Stimulated activated CD4-positive, alpha-beta T cell treated with anti-CD3 and anti-CD28 coated beads, Interleukin-1b, Interleukin-23, amount 100 ng/mL, for 48 hours (primary cell): ENCODE measurements at places on chromosomes 3 and 15.

DNA sequence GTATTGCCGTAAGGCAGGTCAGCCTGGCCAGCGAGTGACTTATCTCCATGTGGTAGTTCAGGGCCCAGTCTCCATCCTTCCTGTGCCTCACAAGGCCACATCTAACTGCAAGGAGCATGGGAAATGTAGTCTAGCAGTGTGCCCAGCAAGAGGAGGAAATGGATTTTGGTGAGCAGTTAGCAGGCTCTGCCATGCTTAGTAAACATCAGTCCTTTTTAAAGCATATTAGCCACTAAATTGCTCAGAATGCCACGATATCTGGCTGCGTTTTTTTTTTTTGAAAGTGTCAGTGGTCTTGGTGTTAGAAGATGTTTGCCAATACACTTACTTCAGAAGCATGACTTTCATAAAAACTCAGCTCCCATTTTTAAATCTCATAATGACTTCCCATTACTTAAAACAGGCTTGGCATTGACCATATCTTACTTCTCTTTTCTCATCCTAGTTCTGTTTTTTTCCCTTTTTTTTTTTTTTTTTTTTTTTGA, 470.2 kb upstream of the TPRG1 start:
- DNase-seq, result no peak

DNA sequence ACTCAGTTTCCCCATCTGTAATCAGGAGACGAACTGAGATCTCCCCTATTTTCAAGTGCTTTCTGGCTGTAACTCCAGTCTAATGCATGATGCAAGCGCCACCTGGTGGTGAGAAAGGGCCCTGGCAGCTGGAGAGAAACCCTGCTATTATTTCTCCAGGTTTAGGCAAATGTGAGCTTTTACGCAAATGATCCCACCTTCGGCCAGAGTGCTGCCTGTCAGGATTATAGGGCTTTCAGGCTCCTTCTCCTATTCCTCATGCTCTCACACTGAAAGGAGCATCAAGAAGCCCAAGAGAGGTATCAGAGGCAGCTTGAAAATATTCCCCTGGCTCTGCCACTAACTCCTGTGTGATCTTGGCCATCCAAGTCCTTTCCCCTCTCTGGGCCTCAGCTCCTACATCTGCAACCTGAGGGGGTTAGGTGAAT, 93.9 kb upstream of the RASGRF1 start:
- DNase-seq, result peak; percentile 66

GRCh38 chr3:37967260-37967881, 23.2 kb upstream of the VILL start:
- peak; percentile 46 for DNase-seq

DNA sequence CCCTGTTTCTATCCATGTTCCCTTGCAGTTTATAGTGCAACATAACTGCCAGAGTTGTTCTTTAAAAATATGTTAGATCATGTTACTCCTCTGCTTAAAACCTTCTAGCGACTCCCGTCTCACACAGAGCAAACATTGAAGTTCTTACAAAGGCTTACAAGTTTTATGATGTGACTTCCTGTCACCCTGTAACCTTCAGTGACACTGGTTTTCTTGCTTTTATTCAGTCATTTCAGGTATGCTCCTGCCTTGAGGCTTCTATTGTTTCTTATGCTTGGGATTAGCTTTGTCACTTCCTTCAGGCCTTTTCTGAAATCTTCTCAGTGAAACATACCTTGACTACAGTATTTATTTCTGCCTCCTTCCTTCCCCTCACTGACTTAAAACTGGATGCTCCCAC, 252.1 kb downstream of the DOCK3 start:
- DNase-seq, result no peak

DNA sequence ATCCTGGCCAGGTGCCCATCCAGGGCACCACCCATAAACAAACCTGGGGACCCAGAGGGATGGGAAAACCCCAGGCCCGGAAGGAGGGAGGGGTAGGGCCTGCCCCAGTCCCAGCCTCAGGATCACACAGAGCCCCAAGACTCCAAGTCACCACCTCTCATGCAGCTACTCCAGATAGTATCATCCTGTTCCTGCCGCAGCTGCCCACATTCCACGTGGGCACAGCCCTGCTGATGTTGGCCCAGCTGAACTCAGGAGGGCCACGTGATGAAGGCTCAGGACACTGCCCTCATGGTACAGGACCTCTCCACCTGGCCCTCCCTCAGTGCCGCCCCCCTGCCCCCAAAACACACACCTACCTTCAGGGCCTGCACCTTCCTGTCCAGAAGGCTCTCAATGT, 69.5 kb downstream of the CACNA2D2 start:
- DNase-seq, result no peak

GRCh38 chr3:14789640-14790285, 29.0 kb upstream of the FGD5 start:
- DNase-seq, result no peak

DNA sequence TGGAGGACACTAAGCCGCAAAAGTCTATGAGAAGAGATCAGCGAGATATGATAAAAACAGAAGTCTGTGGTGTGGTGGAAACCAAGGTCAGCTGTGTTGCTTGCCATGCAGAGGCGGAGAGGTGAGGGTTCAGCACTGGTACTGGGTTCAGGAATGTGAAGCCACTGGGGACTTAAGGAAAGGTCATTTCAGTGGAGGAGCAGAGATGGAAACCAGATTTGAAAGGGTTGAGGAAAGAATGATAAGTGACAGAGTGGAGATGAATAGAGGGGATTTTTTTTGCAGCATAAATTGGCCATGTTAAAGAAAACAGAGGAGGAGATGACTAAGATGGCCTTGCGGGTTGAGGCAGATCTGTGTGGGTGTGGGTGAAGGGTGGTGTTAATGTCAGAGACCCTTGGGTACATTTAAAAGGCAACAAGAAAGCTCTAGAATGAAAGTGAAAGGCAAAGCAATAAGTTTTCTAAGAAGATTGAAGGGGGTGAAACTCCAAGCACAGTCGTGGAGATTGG, 265.5 kb downstream of the ADAMTSL3 start:
- DNase-seq, result peak; percentile 17

- no peak for DNase-seq
These were observed 95.4 kb downstream of the PLOD2 start for GRCh38 chr3:146065573-146066006.

- no peak for DNase-seq
These were observed 17.8 kb upstream of the THUMPD3 start for GRCh38 chr3:9345041-9345440.

- no peak for DNase-seq
These were observed 3.9 kb upstream of the ATP11B start for GRCh38 chr3:182789371-182789770.

GRCh38 chr3:51190199-51190598, 194.9 kb upstream of the MANF start:
- DNase-seq, result no peak

- no peak for DNase-seq
These were observed 5.8 kb upstream of the GNAI2 start for GRCh38 chr3:50230104-50230793.

- no peak for DNase-seq
These were observed 199.5 kb upstream of the LPP start for GRCh38 chr3:187954516-187954872.

DNA sequence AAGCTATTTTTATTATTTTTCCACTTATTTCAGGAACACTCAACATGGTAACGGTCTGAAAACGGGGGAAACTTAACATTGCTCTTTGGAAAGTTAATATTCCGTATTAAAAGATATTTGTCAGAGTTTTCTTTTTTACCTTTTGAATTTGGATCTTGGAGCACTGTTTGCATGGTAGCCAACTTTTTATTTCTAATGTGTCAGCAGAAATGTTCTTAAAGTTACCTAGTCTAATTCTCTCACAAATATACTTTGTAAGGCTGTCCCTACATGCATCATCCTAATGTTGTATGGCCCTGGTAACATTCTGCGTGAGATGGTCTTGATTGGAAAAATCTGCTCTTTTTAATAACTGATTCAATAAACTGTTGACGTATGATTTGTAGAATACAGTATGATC, 719.5 kb downstream of the FHIT start:
- DNase-seq, result no peak

- no peak for DNase-seq
These were observed 44.9 kb upstream of the ALDH1A3 start for GRCh38 chr15:100834731-100835130.

- DNase-seq, result no peak
These were observed 127.2 kb upstream of the IL12A start for GRCh38 chr3:159861369-159861987.

DNA sequence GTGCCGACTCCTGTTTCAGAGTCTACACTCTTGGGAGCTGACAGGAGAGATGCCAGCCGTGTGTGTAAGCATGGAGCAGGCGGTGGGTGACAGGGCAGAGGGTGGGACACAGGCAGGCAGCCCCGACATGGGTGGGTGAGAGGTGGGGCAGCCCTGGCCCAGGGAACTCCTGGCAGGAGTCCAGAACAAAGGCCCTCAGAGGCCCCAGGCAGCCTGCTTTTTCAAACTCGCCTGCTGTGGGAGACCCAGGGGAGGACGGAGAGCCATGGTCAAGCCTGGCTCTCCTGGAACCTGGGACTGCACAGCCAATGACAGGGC, 29.3 kb upstream of the SLC41A3 start:
- no peak for DNase-seq

DNA sequence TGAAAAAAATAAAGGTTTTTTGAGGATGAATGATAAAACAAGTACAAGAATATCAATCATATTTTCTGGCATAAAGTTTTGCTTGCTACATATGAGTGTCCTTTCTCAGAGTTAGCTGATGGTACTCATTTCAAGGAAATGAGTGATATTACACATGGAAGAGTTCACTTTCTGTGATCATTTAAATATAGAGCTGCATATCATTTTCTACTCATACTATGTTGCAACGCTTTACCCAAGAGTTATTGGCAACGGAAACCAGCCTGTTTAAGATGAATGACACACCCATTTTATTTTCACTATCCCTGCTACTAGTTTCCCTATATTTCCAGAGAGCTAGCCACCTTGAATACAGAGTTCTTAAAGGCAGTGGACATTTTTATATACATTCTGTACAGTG, 35.4 kb upstream of the RBMS3 start:
- DNase-seq, result no peak

GRCh38 chr3:129837065-129837642, 56.4 kb downstream of the TMCC1 start:
- DNase-seq, result no peak

GRCh38 chr3:26624209-26624765, 1.7 kb downstream of the LRRC3B start:
- no peak for DNase-seq

DNA sequence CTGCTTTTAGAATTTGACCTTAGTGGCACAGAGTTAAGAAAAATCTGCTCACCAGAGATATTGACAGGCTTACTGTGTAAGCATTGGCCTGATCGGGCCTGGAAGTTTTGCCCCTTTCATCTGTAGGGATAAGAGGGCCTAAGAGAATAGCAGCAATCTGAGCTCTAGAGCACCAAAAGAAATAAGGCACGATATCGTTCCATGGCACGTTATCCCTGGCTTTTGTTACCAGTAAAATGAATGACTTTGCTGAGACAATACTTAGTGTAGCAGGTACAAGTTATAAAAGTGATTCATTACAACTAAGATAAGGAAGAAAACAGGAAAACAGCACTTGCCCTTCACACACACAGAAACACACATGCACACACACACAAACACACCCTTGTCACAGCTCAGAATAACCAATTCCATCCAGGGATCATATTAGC, 5.0 kb downstream of the THBS1 start:
- no peak for DNase-seq

- DNase-seq, result no peak
These were observed 441.3 kb downstream of the TBL1XR1 start for GRCh38 chr3:176755977-176756376.

- DNase-seq, result no peak
These were observed 8.0 kb downstream of the PIK3CA start for GRCh38 chr3:179156170-179156569.

GRCh38 chr3:187750006-187750512, 4.8 kb upstream of the BCL6 start:
- no peak for DNase-seq

DNA sequence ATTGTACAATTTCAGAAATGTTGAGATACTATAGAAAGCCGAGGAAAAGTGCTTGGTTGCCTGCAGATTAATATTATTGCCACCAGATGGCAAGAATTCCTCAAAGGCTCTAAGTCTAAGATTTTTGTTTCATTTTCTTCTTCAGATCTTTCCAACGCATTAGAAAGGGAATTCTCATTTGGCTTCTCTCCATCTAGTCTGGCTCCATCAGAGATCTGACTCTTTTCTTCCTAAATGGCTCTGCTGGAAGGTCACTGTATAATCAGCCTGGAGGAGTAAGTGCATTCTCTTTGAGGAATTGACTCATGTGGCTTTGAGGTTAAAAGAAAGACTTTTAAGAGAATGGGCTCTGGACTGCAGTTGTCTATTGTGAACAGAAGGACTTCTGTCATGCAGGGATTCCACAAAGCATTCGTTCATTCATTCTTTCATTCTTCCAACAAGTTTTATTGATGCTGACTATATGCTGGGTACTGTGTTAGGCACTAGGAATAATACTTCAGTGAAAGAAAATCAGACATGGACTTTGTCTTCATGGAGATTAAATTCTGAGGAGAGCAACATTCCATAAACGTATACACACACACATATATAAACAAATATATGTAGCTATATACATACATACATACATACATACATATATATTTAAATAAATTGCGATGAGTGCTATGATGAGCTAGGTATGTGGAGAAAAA, 55.3 kb downstream of the SLC28A2 start:
- DNase-seq, result no peak

GRCh38 chr3:40997711-40998519, 201.4 kb upstream of the CTNNB1 start:
- DNase-seq, result no peak

- DNase-seq, result no peak
These were observed 5.8 kb upstream of the TM4SF4 start for GRCh38 chr3:149468504-149469212.

GRCh38 chr3:10915376-10915775, 77.2 kb upstream of the SLC6A1 start:
- DNase-seq, result no peak

- DNase-seq, result no peak
These were observed 1439.2 kb downstream of the ZPLD1 start for GRCh38 chr3:103873897-103874545.

- no peak for DNase-seq
These were observed 61.8 kb downstream of the ARHGEF26 start for GRCh38 chr3:154182975-154183374.

DNA sequence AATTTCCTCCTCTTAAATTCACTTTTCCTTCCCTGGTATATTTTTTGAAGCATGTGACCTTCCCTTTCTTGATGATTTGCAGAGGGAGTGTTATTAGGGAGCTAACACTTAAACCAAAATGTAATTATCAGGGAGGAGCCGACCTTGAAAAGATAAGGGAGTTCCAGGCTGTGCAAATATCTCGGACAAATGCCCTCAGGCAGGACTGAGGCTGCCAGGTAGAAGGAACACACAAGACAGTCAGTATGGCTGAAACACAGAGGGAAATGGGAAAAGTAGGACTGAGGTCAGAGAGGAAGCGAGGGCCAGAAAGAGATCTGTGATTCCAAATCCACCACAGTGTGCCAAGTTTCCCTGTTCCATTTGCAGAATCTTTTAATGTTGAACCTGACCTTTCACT, 221.0 kb downstream of the CNTN3 start:
- DNase-seq, result no peak
